ENCODE measurements at places on chromosomes 7 and 10. TPM values are rescaled to one million over a fixed set of nuclear protein-coding genes. Genes with fewer than 3 reads are reported as not detected.

Gene EEPD1
- 10.0 TPM for total RNA-seq

DNA sequence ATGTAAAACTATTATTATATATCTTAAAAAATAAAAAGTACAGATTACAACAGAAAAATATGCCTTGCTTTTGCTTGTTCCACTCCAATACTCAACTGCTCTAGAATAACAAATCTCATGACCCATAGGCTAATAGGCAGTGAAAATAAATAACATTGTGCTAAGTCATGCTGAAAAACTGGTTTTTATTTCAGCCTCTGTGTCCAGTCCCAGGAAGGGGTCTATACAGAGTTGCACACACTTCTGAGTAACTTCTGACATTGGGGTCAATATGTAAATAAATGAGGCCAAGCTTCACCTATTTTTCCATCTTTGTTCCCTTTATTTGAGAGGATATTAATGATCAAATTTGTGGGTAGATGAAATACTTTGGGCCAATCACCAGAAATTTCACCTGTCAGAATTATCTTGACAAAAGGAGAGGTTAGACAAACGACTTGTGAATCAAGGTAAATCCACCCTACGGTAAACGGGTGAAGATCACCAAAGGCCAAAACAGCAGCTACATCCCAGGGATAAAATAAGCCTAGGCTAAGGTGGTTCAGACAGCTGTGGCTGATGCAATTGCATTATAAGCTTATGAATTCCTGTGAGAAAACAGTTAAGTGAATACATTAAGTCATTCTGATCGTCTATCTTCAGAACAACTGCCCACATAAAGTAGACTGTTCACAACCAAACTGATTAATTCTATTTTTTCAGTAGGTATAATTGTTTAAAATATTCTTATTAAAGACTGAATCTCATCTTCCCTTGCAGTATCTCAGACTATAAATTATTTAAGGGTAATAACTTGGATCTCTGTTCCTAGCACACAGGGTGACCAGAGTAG is 87.5 kb downstream of the UBE2H start:
- no peak for DNase-seq

Gene CCDC172
- total RNA-seq = not detected

Gene TRIM74
- 0.78 TPM for total RNA-seq

GRCh38 chr10:91980319-91980718 is 56.7 kb downstream of the BTAF1 start:
- DNase-seq = no peak

Gene LIPK
- total RNA-seq = not detected

Gene GIMAP4
- total RNA-seq = 34.7 TPM

Gene EBLN1
- total RNA-seq = not detected

DNA sequence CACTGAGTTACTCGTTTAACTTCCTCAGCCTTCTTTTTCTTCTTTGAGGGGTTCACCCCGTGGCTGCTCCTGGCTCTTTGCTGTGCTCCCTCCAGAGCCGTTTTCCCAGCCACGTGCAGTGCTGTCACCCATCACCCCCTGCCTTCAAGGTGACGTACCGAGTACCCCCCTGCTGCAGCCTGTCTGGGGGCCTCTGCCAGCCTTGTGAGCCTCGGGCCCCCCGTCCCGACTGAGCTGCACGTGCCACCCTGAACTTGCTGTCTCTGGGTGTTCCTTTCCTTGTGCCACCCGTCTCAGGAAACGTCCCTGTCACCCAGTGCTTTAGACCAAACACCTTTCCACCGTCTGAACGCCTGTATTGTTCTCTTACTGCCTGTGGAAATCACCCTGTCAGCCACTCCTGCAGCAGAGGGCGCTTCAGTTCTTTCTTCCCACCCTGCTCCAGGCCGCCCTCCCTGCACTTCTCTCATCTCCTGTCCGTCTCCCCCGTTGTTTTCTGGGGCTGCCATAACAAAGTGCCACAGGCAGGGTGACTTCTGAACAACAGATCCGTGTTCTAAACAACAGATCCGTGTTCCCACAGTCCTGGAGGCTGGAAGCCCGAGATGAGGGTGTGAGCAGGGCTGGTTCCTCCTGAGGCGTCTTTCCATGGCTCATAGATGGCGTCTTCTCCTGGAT is 44.6 kb downstream of the WDR37 start:
- no peak for DNase-seq

GRCh38 chr10:34535872-34536271 is 279.2 kb downstream of the PARD3 start:
- DNase-seq = no peak

DNA sequence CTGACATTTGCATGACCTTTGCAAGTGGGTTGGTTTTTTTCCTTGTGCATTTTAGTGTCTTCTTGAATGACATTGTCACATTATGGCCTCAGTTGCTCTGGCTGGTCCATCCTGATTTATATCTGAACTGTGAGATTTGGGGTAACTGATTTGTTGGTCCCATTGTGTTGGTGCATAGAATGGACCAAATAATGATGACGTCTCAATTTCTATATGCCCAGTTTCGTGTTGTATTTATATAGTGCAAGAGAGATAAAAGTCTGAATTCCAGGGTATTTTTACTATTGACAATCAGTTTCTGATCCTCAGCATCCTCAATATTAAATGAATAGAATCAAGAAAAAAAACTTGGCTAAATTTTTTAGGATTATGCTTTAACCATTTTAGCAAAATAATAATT is 281.8 kb downstream of the HDAC9 start:
- DNase-seq = no peak

DNA sequence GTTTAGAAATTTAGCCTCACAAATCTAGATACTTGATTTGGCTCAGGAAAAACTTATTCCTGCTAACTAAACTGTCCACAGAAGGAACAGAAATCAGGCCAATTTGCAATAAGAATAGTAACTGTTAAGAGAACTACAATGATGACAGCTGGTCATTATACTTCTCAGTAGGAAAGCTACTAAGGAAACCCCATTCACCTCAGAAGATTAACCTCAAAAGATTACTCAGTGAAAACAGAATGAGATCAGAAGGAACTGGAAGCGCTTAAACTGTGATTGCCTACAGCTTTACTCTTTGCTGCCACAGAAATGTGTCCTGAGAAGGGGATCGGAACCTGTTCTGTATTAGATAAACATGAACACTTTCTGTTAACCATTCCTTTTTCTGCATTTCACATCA is 24.3 kb upstream of the DNAJB12 start:
- no peak for DNase-seq

DNA sequence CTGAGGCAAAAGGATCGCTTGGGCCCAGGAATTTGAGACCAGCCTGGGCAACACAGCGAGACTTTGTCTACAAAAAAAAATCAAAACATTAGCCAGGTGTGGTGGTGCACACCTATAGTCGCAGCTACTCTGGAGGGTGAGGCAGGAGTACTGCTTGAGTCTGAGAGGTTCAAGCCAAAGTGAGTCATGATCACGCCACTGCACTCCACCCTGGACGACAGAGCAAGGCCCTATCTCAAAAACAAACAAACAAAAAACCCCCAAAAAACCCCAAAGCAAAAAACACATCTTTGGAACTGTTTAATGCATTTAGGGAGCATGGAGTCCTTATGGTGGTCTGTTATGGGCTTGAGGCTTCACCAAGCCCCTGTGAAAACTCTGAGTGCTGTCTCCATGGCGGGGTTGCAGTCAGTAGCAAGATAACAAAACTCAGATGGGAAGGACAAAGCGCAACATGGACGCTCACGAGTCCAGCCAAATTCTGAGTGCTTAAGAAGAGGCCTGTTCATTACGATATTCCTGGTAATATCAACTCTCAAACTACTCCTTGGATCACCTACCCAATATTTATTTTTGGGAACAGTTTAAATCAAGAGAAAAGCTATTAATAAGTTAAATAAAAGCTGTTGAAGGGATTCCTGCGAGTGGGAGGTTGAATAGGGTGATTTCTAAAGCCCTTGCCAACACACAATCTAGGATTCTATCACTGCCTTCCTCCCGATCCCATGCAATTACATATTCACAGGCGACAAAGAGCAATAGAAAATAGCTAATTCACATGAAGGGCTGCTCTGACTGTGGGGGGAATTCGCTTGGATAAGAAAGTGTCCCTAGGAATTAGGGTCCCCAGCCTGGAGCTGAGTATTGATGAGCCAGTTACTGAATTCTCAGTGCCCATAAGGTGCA is 123.3 kb downstream of the HIPK2 start:
- DNase-seq = no peak

Gene UPK3BL2
- 4.4 TPM for total RNA-seq

DNA sequence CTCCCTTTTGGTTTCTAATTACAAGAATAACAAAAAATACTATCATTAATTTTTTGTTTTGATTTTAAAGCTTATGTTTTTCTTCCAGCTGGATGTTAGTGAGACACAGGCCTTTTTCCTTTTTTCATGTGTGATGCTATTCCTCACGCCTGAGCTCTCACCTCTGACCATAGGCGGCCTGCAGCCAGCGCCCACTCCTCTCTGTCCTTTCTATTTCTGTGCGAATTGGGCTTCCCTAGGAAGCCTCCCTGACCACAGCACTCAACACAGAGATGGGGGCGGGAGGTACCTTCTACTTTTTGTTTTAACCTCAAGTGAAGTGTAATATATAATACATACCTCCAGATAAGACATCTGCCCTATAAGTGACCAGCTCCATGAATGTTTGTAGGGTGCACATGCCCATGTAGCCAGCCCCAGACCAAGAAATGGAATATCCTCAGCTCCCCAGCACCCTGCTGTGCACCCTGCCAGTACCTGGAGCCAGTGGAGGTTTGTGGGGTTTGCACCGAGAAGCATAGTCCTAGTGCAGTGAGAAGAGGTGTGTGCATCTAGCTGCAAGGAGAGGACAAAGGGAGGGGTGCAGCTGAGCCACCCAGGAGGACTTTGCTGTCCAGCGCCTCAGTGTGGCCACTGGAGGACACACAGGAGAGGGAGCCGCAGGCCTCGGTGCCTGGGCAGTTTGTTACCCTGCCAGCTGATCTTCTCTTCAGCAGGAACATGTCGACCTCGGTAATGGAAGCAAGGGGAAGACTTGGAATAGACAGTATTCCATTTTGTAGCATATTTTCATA is 38.5 kb downstream of the BNIP3 start:
- DNase-seq = no peak

Gene CFAP70
- 1.5 TPM for total RNA-seq

DNA sequence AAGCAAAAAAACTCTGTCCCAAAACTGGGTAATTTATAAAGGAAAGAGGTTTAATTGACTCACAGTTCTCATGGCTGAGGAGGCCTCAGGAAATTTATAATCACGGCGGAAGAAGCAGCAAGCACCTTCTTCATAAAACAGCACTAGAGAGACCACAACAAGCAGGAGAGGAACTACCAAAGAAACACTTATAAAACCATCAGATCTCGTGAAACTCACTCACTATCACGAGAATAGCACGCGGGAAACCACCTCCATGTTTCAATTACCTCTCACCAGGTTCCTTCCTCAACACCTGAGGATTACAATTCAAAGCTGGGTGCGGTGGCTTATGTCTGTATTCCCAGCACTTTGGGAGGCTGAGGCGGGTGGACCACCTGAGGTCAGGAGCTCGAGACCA is 48.5 kb downstream of the PDIA4 start:
- no peak for DNase-seq
